Stimulated activated CD4-positive, alpha-beta T cell treated with anti-CD3 and anti-CD28 coated beads, Interleukin-15, amount 100 ng/mL, for 1 hour (primary cell): ENCODE measurements at places on chromosomes 3 and 15.

GRCh38 chr15:67100801-67101581 lies 35.6 kb downstream of the SMAD3 start:
- DNase-seq: no peak

DNA sequence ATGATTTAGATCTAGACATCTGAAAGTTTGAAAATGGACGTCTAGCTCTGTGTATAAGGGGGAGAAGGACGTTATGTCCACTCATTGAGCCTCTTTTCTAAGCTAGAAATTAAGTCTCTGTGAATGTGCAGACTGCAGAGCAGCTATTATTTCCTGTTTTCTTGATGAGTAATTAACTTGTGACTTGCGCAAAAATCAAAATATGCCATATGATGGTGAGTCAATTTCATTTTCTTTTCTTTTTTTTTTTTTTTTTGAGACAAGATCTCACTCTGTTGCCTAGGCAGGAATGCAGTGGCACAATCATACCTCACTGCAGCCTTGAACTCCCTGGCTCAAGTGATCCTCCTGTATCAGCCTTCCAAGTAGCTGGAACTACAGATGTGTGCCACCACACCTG lies 14.1 kb downstream of the LACTB start:
- no peak for DNase-seq

DNA sequence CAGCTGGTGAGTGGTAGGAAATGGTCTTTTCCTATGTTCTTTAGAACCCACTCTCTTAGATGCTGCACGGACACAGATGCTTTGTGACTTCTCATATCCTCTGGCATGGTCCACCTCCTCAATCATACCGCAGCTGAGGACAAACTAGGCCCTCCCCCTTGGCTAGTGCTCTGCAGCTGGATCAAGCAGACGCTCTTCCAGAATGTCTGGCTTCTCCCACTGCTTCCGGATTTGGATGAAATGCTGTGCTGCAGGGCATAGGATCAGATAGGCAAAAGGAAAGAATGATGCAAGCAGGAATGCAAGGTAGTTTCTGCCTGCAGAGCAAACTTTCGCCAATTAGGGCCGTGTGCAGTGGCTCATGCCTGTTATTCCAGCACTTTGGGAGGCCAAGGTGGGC lies 75.7 kb upstream of the SLC4A7 start:
- no peak for DNase-seq

- DNase-seq: no peak
Observed at GRCh38 chr3:127857333-127857732, 35.0 kb upstream of the MGLL start.

DNA sequence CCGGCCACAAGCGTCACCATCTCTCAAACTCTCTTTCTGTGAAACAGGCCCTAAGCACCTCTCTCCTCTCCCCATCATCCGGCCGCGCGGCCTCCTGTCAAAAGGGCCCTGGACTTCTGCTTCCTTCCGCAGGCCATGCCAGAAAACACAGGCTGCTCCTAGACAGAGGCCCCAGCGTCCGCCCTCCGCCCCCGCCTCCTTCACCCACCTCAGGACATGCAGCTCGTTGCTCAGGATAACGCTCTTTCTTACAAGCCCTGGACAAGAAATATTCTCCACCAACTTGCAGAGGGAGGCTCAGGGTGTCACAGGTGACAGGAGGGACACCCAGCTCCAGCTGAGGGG lies 212.0 kb downstream of the XXYLT1 start:
- no peak for DNase-seq

DNA sequence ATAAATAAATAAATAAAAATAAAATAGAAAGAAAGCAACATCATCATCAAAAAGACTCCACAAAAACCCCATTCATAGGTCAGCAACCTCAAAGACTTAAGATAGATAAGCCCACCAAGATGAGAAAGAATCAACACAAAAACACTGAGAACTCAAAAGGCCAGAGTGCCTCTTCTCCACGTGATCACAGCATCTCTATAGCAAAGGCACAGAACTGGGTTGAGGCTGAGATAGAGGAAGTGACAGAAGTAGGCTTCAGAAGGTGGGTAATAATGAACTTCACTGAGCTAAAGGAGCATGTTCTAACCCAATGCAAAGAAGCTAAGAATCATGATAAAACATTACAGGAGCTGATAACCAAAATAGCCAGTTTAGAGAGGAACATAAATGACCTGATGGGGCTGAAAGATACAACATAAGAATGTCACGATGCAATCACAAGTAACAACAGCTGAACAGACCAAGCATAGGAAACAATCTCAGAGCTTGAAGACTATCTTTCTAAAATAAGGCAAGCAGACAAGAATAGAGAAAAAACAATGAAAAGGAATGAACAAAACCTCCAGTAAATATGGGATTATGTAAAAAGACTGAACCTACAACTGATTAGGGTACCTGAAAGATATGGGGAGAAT lies 26.4 kb downstream of the GNB5 start:
- no peak for DNase-seq

GRCh38 chr3:105836533-105836932 lies 32.3 kb downstream of the CBLB start:
- DNase-seq: no peak

DNA sequence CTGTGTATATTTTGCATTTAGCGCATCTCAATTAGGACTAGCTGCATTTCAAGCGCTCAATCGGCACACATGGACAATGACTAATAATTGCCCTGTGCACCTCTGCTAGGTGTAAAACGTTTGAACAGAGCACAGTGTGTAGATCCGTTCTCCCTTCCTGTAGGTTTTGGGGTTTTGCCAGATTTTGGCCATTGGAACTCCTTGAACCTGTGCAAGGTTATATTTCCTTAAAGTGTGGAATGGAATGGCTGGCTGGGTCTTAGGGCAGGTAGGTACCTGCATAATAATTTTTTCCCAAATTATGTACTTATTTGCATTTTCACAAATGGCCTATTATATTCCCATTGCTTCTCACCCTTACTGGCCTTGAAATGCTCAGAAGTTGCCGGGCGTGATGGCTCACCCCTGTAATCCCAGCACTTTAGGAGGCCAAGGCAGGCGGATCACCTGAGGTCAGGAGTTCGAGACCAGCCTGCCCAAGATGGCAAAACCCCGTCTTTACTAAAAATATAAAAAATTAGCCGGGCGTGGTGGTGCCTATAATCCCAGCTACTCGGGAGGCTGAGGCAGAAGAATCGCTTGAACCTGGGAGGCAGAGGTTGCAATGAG lies 777 bp downstream of the RNU5B-1 start:
- no peak for DNase-seq

- DNase-seq: no peak
Observed at GRCh38 chr3:45124352-45124751, 21.8 kb downstream of the CDCP1 start.

DNA sequence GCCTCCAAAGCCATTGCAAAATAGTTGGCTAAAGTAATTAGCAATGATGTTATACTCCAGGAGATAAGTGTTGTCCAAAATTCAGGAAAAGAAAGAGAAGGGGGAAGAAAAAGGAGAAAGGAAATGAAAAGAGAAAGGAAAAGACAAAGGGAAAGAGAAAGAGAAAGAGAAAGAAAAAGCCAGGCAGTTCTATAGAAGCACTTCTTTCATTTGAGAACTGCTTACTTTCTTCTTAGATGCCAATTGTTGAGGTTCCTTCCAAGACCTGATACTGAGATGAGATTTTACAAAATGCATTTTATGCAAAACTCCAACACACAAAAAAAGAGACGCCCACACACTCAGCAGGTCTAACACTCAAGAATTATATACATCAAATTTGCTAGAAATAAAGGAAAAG lies 298.4 kb downstream of the KCNH8 start:
- DNase-seq: no peak

DNA sequence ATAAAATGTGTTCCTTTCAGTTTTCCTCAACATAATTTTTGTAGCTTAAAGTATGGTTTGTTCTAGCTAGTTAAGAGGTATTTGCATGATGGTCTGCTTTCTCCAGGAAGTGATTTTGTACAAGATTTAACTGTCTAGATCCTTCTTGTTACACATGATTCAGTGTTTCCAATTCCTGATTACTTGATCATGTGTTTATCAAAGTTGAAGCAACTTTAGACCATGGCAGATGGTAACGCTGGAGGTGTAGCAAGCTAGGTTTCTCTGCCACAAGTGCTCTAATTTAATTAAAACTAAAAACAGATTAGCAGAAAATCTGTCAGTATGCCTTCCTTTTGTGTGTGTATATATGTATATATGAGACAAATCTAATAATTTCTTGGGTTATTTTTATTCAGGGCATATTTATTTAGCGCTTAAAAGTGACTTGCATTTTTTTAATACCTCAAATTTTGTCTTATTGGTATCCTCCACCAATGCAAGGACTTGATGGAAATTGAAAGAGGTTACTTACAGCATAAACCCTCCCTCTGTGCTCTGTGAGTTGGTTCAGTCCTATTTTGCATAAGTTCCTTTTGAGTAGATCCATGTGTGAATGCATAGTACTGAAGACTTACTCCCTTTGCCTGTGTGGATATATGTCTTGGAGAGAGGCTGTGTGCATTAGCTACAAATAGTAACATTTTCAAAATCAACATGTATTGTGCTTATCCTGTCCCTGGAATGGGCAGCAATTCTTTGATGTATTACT lies 157.3 kb upstream of the CGNL1 start:
- no peak for DNase-seq

DNA sequence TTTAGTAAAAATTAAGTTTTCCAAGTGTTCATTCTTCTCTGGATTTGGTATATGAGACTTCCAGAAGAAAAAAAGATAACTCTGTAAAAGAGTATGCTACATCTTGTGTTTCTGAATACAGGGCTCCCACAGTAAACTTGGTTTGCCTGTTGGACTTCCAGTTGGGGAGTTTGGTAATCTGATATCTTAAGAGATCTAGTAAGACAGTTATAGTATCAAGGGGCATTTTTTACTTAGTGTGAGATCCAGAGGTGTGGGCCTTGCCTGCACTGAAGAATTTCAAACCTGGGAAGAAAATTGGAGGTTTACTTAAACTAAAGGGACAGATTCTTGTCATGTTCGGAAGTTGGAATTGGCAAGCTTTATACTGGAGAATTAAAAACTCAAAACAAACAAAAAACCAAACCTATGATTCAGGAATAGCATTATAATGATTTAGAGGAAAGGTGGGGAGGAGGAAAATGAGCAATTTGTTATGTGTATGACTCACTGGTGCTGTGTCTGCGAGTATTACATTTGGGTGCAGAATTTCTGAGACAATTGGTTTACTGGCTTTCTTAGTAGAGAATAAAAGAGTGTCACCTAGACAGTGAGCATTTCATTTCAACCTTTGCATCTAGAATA lies 58.9 kb upstream of the ULK4 start:
- no peak for DNase-seq

- no peak for DNase-seq
Observed at GRCh38 chr15:81481346-81481745, 107.3 kb upstream of the TMC3 start.
